Effector memory CD8-positive, alpha-beta T cell (primary cell): ENCODE measurements at places on chromosomes 4 and X.

- peak overlapping the region; percentile 74 for H3K4me3 ChIP-seq
- no peak for DNase-seq
- no peaks in the 10 kb centered on the region for H3K27me3 ChIP-seq
- H3K4me1 ChIP-seq: peaks cover 24% of the 10 kb centered on the region
- H3K36me3 ChIP-seq: peaks cover 16% of the 10 kb centered on the region
Observed at GRCh38 chr4:1183985-1184773, 11.8 kb upstream of the SPON2 start.

DNA sequence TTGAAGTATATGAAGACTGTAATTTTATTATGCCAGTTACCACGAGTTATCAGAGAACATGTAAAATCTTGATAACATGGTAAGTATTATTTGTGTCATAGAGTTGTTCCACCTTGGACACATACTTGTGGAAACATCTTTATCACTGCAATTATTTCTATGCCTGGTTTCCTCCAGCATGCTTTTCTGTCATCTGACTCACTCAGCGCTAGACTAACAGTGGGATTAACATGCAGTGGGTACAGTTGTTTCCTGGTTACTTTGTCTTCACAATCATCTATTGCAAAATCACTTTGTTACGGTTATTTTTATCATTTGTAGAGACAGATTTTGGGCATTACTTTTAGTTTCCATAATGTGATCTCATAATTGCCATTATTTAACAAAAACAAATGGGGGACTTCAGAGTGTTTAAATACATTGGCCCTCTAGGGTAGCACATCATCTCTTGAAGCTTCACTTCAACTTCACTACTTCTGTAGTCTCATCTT lies at the start of gene STATH:
Gene STATH, plus strand, starts transcription at position 441 of the 491 bp plus-strand sequence. CDS start 2,472 bp downstream, outside the sequence.
- no peak within 1 kb of the TSS for H3K4me3 ChIP-seq
- no peaks in the 10 kb centered on the region for H3K4me1 ChIP-seq
- H3K27me3 ChIP-seq: no peaks in the 10 kb centered on the region
- no peak for DNase-seq
- H3K36me3 ChIP-seq: no peaks in the 10 kb centered on the region

DNA sequence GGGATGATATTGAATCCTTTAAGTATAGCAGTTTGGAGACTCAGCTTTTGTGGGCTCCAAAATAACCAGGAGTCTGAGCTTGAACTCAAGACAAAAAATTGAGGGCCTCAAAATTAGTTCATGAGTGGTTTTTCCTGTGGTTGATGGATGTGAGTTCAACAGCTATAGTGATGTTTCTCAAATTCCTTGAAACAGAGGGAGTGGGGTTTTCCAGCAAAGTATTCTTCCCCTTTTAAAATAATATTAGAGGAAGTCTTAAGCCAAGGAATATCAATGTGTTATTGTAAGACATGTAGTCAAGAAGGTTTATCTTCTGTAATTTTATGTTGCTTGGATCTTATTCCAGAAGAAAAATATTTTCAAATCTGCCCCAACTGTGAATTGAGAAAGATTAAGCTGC lies 10.6 kb downstream of the OTC start:
- no peak for DNase-seq
- H3K4me1 ChIP-seq: no peaks in the 10 kb centered on the region
- H3K36me3 ChIP-seq: no peaks in the 10 kb centered on the region
- H3K4me3 ChIP-seq: no peak overlapping the region
- no peaks in the 10 kb centered on the region for H3K27me3 ChIP-seq

DNA sequence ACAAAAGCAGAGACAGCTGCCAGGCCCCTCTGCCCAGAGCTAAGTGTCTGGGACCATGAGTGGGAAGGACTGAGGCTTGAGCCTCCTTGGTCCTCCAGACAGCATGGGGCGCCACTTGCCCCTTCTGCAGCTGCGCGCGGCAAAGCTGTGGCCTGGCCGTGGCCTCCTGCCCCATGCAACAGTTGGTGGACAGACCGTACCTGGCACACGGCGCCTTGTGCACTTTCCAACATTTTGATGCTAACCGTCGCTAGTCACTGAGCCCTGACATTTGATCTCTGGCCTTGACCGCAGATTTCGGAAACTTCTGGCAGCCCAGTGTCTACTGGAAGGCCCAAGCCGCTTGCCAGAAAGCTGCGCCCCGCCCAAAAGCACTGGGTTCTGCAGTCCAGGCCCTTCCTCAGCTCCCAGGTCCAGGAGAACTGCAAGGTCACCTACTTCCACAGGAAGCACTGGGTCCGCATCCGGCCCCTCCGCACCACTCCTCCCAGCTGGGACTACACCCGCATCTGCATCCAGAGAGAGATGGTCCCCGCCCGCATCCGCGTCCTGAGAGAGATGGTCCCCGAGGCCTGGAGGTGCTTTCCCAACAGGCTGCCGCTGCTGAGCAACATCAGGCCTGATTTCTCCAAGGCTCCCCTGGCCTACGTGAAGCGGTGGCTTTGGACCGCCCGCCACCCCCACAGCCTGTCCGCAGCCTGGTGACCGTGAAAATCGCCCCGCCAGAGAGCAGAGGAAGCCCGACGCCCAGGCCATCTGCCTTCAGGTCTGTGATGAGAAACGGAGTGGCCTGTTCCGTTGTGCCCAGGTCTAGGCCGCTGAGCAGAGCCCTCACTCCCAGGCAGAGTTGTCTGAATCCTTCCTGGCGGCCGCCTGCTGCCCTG lies 35.3 kb upstream of the CA5B start:
- DNase-seq: no peak
- H3K27ac ChIP-seq: no peak overlapping the region
- peaks cover 4% of the 10 kb centered on the region for H3K36me3 ChIP-seq
- no peaks in the 10 kb centered on the region for H3K4me1 ChIP-seq

GRCh38 chr4:174403177-174403543 lies 119.1 kb downstream of the HPGD start:
- no peak overlapping the region for H3K27ac ChIP-seq
- no peaks in the 10 kb centered on the region for H3K27me3 ChIP-seq
- no peaks in the 10 kb centered on the region for H3K4me1 ChIP-seq
- no peak overlapping the region for H3K4me3 ChIP-seq
- no peaks in the 10 kb centered on the region for H3K36me3 ChIP-seq

GRCh38 chrX:9522378-9523155 lies 57.7 kb downstream of the TBL1X start:
- peaks cover 3% of the 10 kb centered on the region for H3K36me3 ChIP-seq
- no peak overlapping the region for H3K4me3 ChIP-seq
- no peak overlapping the region for H3K27ac ChIP-seq
- peaks cover 18% of the 10 kb centered on the region for H3K4me1 ChIP-seq
- H3K27me3 ChIP-seq: no peaks in the 10 kb centered on the region

- H3K27me3 ChIP-seq: peaks cover 45% of the 10 kb centered on the region
- H3K4me1 ChIP-seq: no peaks in the 10 kb centered on the region
- peaks cover 3% of the 10 kb centered on the region for H3K36me3 ChIP-seq
- H3K4me3 ChIP-seq: no peak overlapping the region
- no peak overlapping the region for H3K27ac ChIP-seq
- no peak for DNase-seq
Observed at GRCh38 chr4:140004549-140004895, 149.5 kb downstream of the MAML3 start.

DNA sequence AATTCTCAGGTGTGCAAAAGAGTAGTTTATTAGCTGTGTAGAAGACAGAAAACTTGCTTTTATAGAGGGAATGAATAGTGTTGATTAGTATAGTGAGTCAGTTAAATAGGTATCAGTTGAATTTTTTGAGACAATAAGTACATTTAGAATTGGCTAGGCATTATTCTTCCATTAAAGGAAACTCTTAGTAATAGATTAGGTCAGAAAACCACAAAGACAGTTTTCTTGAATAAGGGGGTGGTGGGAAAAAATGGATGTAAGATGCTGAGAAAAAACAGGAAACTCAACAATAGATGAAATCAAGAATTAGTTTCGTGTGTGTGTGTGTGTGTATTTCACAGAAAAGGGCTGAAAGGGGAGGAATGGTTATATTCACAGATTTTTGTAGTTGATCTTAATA lies 16.8 kb downstream of the CD38 start:
- H3K4me3 ChIP-seq: no peak overlapping the region
- H3K36me3 ChIP-seq: no peaks in the 10 kb centered on the region
- peaks cover 5% of the 10 kb centered on the region for H3K4me1 ChIP-seq
- no peak for DNase-seq

DNA sequence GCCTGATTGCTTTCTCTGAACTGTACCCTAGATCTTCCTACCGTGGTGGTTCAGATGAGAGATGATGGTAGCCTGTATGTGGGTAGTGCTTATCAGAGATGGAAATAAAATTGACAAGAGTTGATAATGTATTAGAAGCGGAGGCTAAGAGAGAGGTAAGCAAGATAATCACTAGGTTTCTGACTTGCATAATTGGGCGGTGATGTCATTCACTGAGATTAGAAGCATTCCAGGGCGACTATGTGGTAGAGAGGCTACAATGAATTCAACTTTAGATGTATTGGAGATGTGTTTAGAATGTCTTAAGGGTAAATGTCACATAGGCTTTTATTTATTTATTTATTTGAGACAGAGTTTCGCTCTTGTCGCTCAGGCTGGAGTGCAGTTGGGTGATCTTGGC lies 415 bp upstream of the TENM3 start:
- H3K36me3 ChIP-seq: no peaks in the 10 kb centered on the region
- H3K27me3 ChIP-seq: peaks cover 7% of the 10 kb centered on the region
- no peaks in the 10 kb centered on the region for H3K4me1 ChIP-seq
- H3K27ac ChIP-seq: no peak overlapping the region
- no peak for DNase-seq

DNA sequence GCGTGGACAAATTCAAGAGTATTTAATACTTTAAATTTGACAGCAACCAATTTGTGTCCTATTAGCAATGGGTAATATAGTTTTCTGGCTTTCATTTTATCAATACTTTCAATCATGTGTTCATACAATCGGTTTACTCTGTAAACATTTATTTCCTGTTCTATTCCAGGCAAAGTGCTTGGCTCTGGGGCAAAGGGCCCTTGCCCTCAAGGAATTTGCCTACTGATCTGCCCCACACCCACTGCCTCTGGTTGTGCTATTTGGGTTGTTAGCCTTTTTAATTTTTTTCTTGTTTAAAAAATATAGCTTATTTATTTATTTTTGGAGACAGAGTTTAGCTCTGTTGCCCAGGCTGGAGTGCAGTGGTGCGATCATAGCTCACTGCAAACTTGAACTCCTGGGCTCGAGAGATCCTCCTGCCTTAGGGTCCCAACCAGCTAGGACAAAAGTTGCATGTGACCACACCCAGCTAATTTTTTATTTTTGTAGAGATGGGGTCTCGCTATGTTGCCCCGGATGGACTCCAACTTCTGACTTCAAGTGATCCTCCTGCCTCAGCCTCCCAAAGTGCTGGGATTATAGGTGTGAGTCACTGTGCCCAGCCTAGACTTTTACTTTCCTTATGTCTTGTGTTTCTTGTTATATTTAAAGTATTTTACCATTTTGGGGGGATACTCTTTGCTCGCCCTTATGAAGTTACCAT lies 30.7 kb upstream of the CBR4 start:
- DNase-seq: no peak
- peaks cover 22% of the 10 kb centered on the region for H3K27me3 ChIP-seq
- H3K36me3 ChIP-seq: no peaks in the 10 kb centered on the region
- H3K4me3 ChIP-seq: no peak overlapping the region

- peaks cover 20% of the 10 kb centered on the region for H3K36me3 ChIP-seq
- peaks cover 11% of the 10 kb centered on the region for H3K4me1 ChIP-seq
Observed at GRCh38 chr4:67687636-67688035, 13.3 kb downstream of the UBA6 start.
